ENCODE measurements at places on chromosomes 6 and 20. TPM values are rescaled to one million over a fixed set of nuclear protein-coding genes. Genes with fewer than 3 reads are reported as not detected.

GRCh38 chr6:140040396-140040795, 665.9 kb upstream of the CITED2 start:
- no peak for DNase-seq

GRCh38 chr6:36049582-36049981, 22.0 kb downstream of the MAPK14 start:
- no peak for DNase-seq

DNA sequence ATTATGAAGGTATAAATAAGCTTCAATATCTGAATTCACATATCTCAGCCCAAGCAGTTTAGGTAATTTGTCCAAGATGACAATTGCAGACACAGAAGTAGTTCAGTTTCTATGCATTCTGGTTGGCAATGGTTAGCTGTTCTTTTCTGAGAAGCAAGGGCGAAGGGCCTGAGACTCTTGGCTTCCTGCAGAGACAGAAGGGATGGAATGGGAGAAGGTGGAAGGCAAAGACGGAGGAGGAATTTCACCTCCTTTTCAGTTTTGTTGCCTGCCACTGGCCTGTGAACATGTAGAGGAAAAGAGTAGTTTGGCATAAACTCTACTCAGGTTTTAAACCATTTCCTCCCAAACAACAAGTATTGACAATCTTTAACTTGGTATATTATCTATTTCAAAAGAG, 180.7 kb upstream of the HS3ST5 start:
- no peak for DNase-seq

DNA sequence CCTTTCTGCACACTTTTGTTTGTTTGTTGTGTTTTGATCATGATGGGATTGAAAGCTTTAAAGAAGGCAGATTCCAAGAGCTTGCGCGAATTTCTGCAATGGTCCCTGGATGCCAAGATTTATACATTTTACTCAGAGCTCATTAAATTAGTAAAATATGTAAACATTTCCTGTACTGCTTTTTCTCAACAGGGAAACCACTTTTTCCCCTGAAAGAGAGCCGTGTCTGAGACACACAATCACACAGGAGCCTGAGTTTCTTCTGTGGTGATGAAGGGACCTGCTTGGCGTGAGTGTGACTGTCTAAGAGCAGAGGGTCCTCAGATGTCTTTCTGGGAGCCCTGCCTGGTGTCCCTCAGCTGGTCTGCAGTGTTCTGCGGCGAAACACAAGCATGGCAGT, 12.1 kb upstream of the TAGAP start:
- no peak for DNase-seq

- DNase-seq: no peak
These were observed 317.0 kb downstream of the ZFAND3 start for GRCh38 chr6:38136547-38136946.

DNA sequence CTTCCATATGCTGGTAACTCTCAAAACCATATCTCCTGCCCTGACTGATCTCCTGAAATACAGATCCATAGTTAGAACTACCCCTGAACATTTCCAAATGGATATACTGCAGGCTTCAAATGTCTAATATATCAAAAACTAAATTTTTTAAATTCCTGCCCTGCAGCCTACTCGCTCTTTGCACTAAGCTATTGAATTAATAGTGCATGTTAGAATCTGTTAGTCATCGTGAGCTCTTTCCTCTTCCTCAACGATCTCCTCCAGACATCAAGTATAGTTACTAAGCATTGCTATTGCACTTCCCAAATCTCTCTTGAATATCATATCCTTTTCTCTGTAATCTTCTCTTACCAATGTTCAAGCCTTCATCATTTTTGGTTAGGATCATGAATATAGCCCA, 26.0 kb upstream of the RSPO3 start:
- no peak for DNase-seq

DNA sequence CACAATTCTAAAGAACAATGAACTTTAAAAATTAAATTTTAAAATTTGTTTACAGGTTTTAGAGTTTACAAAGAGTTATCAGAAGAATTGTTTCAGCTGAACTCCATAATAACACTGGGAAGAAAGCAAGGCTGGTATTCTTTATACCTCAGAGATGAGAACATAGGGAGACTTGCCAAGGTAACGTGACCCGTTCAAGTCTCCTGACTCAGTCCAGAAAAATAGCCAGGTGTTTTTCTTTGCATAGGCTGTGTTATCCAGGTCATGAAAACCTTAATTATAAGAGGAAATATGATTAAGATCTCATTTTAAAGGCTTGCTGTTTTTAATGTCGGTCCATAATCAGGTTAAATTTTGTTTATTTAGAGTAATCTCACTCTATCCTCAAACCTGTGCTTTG, 8.5 kb upstream of the C6orf141 start:
- no peak for DNase-seq

GRCh38 chr6:106124015-106124414, 37.9 kb downstream of the PRDM1 start:
- DNase-seq: no peak

Gene DCDC2
- total RNA-seq: not detected

Gene PKHD1
- not detected for total RNA-seq

DNA sequence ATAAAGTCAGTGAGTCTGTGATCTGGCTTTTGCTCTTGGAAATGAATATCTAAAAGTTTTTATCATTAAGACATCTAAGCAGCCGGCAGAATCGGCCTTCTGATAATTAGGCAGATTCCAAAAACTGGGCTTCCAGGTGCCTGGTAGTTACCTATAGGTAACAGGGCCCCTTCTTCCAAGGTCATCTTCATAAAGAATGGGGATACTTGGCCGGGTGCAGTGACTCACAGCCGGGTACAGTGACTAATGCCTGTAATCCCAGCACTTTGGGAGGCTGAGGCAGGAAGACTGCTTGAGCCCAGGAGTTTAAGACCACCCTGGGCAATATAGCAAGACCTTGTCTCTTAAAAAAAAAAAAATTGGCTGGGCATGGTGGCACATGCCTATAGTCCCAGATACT, 12.9 kb upstream of the RBL1 start:
- no peak for DNase-seq

Gene GPR63
- 2.8 TPM for total RNA-seq

DNA sequence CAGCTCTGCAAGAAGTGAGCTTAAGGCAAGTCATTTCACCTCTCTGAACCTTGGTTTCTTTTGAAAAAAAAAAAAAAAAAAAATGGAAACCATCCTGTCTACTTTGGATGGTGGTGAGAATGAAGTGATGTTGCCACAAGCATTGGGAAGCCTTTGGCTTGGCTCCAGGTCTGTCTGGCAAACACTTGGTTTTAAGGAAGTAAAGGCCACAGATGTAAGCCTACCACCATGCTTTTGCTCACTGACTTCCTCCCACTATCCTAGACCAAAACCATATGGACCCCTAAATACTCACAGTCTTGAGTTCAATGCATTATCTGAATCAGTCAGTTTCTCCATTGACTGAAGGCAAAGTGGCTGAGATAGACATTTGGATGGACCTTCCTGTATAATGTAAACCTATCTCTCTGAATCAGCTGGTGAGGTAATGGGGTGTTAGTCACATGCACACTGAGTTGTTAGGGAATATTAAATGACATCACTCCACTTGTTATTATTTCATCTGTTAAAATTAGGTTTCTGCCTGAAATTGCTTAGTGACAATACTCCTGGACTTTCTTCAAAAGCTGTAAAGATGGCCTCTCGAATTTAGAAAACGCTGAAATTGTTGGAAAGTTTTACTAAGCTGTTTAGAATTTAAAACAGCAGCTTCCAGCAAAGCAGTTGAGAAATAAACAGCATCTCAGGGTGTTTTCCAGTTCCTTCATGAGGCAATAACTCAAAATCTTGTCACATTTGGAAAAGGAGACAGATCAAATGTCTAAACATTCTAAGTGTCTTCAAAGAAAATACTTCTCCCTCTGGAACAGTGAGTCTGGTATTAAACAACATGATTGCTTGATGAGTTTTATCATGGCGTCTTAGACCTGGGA, 833.5 kb downstream of the DHX35 start:
- DNase-seq: no peak

GRCh38 chr20:23407781-23408464, 13.4 kb downstream of the NAPB start:
- DNase-seq: no peak

GRCh38 chr6:28537509-28538140, 11.9 kb downstream of the GPX5 start:
- no peak for DNase-seq

GRCh38 chr6:135941275-135942025, 89.9 kb downstream of the PDE7B start:
- DNase-seq: no peak

Data from activated CD4-positive, alpha-beta T cell treated with anti-CD3 and anti-CD28 coated beads, Interleukin-2, amount 10 ng/mL, durations not matched to agents 7 days and 5 days (primary cell).